ENCODE measurements at places on chromosomes 3 and 15.

DNA sequence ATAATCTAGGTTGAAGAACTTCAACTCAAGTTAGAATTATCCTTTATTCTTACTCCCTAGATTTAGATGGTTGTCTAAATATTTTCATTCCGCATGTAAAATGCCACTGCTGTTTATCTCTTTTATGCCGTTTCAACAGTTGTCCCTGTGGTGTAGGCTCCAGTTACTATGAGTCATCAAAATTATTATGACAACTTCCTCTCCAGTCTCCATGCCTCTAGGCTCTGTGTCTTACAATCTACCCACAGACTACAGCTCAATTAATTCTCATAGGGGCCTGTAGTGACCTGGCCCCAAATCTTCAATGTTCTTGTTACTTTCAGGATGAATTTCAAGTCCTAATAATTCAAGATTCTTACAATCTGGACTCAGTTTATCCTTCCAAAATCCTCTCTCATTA is 105.8 kb upstream of the UNC13C start:
- peak; percentile 58 for DNase-seq

GRCh38 chr15:68023307-68024101 is 30.6 kb upstream of the PIAS1 start:
- no peak for DNase-seq

GRCh38 chr15:99504823-99505551 is 60.8 kb upstream of the MEF2A start:
- DNase-seq, result peak; percentile 1

DNA sequence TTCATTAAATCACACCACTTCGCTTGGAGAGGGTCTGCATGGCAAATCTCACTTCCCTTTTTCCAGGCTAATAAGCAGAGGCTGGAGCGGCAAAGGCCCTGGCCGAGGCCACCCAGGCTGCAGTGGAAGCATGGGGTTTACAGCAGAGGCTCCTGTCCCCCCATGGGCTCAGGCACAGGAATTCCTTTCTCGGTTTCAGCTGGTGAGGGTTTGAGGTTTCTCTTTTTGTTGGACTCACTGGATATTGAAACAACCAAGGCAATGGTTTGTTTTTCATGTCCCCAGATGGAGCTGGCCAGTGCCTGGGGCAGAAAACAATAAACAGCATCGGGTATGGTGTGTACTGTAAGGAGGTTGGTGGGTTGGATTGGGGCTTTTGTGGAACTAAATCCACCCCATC is 175.6 kb upstream of the RASGRP1 start:
- DNase-seq, result no peak

DNA sequence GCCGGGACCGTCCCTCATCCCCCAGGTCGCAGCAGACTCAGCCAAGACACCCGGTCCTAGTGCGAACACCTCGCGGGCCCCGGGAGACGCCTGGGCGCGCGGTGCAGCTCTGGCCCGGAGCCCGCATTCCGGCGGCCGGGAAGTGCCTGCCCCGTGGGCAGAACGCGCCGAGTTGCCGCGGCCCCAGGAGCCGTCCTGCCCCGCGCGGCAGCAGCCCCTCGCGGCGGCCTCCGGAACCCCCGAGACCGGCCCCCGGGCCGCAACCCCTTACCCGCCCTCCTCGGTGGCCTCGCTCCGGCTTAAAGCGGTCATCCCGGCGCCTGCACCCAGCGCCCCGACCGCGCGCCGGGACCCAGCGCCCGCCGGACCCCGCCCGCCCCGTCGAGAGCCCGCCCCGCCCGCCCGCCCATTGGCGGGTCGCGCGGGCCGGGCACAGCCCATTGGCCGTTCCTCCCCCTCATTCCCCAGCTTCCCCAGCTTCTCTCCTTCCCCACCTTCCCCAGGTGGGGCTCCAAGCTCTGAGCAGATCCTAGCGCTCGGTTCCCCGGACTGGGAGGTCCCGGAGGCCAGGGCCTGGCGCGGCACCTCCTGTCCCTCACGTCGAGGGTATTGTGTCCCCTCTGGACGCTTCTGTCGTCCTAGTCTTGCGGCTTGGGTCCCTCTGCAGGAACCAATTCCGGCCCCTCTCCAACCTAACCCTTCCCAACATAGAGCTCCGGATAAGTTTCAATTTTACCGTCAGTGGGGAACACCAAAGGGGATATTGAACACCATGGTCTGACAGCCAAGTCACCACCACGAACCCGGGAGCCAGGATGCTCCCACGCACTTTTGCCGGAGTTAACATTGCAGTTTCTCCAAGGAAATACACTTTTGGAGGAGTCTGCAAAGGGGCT is at the start of gene GRAMD2A:
TSS of gene GRAMD2A (minus strand) at position 328 of the 896 bp plus-strand sequence.
- peak; percentile 91 for DNase-seq

- DNase-seq, result no peak
Measured at GRCh38 chr3:184325715-184326369, 11.4 kb downstream of the EIF4G1 start.

DNA sequence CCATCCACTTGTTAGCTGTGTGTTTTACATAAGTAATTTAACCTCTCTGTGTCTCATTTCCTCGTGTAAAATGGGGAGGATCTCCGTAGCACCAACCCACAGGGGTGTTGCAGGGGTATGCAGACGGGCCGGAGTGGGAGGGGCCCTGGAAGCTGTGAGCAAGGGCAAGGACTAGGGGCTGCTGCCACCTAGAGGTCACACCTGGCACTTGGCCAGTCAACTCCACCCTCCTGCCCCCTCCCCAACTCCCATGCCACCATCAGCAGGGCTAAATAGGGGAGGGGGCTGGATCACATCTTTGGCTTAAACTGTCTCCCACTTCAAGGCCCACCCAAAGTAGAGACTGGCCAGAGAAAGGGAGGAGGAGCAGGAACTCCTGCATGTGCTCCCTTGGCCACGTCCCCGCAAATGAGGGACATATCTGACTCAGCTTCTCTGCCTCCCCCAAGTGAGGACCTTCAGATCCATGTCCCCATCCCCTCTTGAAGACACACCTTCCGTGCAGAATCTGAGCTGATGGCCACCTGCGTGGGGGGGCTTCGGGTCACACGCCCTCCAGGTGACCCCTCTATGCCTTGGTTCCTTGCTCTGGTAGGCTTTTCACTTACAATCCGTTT is 2.6 kb downstream of the CCDC9B start:
- peak; percentile 84 for DNase-seq

DNA sequence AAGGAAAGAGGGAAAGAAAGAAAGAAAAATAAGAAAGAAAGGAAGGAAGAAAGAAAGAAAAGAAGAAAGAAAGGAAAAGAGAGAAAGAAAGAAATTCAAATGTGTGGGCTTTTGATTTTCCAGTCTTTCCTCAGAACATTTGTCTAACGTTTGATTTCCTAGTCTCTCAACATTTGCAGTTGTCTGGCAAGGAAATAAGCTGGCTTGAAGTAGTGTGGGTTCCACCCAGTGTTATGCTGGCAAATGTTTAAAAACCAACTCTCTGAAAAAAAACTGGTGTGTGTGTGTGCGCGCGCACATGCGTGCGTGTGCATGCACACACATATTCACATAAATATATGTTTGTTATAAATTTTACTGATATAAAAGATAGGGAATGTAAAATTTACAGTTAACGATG is 54.6 kb upstream of the C3orf49 start:
- no peak for DNase-seq

GRCh38 chr15:42775416-42775815 is 38.5 kb upstream of the CDAN1 start:
- no peak for DNase-seq

GRCh38 chr3:176583956-176584355 is 613.3 kb downstream of the TBL1XR1 start:
- DNase-seq, result no peak

GRCh38 chr3:13338231-13338630 is 81.9 kb downstream of the NUP210 start:
- no peak for DNase-seq

DNA sequence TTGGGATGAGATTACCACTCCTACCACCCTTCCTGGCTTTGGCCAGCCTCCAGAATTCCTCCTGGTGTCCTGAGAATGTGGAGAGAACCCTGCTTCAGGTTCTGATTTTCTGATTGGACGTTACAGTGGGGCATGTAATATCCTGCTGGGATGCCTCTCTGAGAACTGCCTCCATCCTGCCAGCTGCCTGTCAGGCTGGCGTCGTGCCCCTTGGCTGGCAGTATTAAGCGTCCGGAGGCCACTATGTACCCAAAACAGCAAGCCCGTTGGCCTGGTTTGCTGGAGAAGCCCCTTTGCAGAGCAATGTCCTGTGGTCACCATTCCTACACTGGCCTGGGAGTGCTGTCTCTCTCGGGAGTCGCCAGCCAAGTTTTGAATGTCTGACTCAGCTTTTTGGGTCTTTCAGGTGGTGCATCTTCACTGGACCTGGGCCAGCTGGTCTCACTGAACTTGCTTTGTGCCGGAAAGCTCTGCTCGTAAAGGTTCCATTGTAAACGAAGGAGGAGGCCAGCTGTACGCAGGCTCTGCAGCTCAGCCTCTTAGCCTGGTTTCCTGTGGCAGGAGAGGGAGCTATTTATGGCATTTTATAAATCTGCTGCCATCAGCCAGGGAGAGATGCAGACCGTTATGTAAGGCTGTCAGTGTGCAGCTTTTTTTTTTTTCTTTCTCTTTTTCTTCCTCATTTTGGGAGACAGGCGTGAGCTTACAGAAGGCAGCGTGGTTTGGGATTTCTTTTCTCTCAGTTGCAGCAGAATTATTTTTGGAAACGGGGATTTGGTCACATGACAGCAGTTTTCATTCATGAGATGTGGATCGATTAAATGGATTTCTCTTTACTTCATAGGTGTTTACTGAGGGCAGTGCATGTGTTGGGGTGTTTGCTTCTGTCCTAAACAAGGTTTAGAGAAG is 19.0 kb upstream of the TRAK1 start:
- DNase-seq, result peak; percentile 29

GRCh38 chr3:24168977-24169376 is 223.9 kb downstream of the NR1D2 start:
- DNase-seq, result no peak

GRCh38 chr15:79656151-79657000 is 224.2 kb downstream of the MINAR1 start:
- DNase-seq, result no peak

GRCh38 chr3:146507331-146508120 is 36.9 kb downstream of the PLSCR1 start:
- no peak for DNase-seq

GRCh38 chr3:134373271-134374104 is 759 bp downstream of the AMOTL2 start:
- peak; percentile 84 for DNase-seq

GRCh38 chr15:48693484-48693883 is 48.0 kb upstream of the FBN1 start:
- no peak for DNase-seq

DNA sequence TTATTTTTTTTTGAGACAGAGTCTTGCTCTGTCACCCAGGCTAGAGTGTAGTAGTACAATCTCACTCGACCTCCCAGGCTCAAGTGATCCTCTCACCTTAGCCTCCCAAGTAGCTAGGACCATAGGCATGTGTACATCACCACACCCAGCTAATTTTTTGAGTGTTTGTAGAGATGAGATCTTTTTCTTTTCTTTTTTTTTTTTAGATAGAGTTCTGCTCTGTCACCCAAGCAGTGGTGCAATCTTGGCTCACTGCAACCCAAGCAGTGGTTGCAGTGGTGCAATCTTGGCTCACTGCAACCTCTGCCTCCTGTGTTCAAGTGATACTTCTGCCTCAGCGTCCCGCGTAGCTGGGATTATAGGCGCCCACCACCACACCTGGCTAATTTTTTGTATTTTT is 5.2 kb downstream of the CEP97 start:
- no peak for DNase-seq

DNA sequence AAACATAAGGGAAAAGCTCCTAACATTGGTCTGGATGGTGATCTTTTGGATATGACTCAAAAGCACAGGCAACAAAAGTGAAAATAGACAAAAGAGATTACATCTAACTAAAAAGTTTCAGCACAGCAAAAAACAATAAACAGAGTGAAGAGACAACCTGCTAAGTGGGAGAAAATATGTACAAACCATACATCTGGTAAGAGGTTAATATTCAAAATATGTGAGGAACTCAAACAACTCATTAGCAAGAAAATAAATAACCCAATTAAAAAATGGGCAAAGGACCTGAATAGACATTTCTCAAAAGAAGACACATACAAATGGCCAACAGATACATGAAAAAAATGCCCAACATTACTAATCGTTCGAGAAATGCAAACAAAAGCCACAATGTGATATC is 19.0 kb upstream of the NR1I2 start:
- DNase-seq, result no peak

DNA sequence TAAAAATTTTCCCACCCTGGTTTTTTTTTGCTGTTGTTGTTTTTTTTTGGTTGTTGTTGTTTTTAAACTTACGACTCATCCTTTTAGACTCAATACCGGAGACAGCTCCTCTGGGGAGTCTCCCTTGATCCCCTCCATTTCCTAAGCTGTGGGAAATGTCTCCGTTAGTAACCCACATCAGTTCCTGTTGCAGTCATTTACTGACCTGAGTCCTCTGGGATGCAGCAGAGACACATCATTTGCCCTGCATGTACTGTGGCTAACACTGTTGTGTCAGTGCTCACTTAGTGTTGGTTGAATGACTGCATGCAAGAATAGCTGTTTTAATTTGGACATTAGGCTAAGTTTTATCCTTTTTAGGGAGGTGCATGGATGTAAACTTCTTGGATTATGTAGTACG is 83.8 kb downstream of the MBNL1 start:
- no peak for DNase-seq

- peak; percentile 51 for DNase-seq
Measured at GRCh38 chr3:129575997-129576384, 30.5 kb downstream of the PLXND1 start.

DNA sequence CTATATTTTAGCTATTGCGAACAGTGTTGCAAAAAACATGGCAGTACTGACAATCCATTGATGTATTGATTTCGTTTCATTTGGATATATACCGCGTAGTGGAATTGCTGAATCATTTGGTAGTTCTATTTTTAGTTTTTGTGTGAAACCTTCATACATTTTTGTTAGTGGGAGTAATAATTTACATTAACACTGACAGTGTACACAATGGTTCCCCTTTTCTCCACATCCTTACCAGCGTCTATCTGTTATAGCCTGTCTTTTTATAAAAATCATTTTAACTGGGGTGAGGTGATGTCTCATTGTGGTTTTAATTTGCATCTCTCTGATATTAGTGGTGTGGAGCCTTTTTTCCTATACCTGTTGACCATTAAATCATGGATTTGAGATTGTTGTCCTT is 392.4 kb upstream of the ALCAM start:
- no peak for DNase-seq

DNA sequence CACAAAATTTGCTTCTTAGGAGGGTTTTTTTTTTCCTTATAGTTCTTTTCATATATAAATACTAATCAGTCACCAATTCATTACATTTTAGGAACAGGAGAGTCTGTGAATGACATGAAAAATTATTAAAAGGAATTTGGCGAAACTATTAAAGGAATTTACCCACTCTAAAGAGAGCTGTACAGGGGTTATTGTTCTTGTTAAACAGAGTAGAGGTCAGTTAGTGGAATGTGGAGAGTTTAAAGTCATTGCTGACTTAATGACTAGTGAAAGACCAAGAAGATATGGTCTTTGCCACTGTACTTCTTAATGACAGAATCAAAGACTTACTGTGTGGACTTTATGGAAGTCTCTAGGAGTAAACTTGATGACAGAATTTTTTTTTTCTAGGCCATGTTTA is 333.6 kb upstream of the C2CD4B start:
- DNase-seq, result no peak
